Ureter (tissue), 1 donor: ENCODE measurements at places on chromosomes 16 and 17. TPM values are rescaled to one million over a fixed set of nuclear protein-coding genes. Genes with fewer than 3 reads are reported as not detected.

The UBALD1 gene
- 27.2 TPM for total RNA-seq

DNA sequence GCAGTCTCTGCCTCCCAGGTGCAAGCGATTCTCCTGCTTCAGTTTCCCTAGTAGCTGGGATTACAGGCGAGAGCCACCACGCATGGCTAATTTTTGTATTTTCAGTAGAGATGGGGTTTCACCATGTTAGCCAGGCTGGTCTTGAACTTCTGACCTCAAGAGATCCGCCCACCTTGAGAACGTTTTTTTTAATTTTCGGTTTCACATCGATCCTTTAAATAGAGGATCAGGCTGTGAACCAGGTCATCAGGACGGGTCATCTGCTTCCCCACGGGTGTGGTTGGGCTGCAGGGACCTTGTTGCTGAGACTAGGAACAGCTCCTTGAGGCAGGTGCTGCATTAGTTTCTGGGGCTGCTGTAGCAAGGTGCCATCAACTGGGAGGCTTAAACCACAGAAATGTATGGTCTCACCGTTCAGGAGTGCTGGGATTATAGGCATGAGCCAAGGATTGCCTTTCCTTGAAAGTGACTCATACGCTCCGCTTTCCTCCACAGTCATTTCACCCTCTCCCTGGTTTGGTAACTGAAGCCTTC, 7.9 kb upstream of the NAGPA start:
- no peak for DNase-seq

DNA sequence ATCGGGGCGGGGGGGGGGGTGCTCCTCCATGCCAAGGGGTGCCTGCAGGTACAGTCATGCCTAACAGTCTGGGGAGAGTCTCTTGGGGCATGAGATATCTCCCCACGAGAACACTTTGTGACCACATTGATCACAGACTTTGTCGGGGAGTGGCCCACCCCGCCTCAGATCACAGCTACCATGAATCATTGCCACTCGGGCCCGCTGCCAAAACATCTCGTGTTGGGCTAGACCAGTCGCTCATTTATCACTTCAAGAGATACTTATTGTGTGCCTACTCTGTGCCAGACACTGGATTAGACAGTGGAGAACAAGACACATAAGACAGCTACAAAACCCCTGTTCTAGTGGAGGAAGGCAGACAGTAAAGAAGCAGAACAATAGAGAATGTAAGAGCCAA, 72.6 kb downstream of the CLEC16A start:
- DNase-seq = peak; percentile 68

The APOBR gene
- total RNA-seq = 11.0 TPM

DNA sequence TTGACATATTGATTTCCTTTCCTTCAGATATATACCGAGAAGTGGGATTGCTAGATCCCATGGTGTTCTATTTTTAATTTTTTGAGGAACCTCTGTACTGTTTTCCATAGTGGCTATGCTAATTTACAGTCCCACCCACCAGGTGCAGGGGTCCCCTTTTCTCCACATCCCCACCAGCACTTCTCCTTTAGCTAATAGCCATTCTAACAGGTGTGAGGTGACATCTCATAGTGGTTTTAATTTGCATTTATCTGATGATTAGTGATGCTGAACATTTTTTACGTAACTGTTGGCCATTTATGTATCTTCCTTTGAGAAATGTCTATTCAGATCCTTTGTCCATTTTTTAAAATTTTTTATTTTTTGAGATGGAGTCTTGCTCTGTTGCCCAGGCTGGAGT, 93.9 kb downstream of the SDR42E1 start:
- DNase-seq = no peak

The TMC8 gene
- 18.2 TPM for total RNA-seq

- no peak for DNase-seq
These were observed 3.3 kb downstream of the ZNF652 start for GRCh38 chr17:49358641-49359247.

DNA sequence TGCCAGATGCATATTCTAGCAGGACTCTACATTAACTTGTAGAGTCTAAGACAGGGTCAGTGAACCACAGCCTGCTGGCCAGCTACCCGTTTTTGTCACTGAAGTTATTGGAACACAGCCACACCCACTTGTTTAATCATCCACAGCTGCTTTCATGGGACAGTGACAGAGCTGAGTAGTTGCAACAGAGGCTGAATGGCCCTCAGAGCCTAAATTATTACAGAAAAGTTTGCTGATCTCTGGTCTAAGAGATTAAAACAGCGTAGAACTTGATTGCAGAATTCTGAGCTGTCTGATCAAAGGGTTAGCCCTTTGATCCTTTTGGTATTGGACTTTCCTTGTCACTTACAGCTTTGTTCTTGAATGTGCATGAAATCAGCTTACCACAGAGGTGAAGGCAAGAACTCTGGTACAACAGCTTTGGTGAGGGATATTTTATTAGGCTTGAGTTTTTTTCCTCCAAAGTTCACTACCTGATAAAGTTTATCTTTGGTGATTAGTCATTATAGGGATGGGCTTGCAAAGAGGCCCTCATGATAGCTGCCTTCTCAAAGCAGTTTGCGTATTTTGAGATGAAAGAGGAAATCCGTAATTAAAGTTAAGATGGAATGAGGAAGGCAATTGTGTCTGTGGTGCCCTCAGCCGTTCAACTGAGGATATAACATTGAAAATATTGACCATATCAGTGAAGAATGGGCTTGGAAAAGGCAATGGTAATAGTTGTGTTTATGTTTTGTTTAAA, 23.6 kb downstream of the ALDH3A2 start:
- peak; percentile 54 for DNase-seq

The TMEM238L gene
- total RNA-seq = 12.4 TPM

GRCh38 chr17:9266031-9266680, 244.8 kb downstream of the NTN1 start:
- no peak for DNase-seq

The ITGAX gene
- 9.6 TPM for total RNA-seq

The TUBB3 gene
- 4.1 TPM for total RNA-seq

DNA sequence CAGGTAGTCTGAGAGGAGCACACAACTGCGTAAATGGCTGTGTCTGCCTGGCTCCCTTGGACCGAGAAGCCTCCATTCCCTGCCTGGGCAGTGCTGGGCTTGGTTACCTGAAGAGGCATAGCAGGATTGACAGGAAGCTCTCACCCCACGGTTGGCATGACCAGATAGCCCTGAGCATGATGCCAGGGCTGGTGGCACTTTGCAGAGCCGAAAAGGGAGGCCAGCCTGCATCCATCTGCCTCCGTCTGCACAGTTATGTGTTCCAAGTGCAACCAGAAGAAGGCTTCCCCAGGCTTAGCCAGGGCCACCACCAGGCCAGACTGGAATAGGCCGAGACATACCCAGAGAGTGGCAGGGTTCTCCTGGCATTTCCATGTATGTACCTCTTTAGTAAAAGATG, 36.6 kb downstream of the GNAO1 start:
- no peak for DNase-seq

The TP53TG3B gene
- not detected for total RNA-seq

GRCh38 chr17:62919388-62919787, 46.6 kb upstream of the TANC2 start:
- no peak for DNase-seq

DNA sequence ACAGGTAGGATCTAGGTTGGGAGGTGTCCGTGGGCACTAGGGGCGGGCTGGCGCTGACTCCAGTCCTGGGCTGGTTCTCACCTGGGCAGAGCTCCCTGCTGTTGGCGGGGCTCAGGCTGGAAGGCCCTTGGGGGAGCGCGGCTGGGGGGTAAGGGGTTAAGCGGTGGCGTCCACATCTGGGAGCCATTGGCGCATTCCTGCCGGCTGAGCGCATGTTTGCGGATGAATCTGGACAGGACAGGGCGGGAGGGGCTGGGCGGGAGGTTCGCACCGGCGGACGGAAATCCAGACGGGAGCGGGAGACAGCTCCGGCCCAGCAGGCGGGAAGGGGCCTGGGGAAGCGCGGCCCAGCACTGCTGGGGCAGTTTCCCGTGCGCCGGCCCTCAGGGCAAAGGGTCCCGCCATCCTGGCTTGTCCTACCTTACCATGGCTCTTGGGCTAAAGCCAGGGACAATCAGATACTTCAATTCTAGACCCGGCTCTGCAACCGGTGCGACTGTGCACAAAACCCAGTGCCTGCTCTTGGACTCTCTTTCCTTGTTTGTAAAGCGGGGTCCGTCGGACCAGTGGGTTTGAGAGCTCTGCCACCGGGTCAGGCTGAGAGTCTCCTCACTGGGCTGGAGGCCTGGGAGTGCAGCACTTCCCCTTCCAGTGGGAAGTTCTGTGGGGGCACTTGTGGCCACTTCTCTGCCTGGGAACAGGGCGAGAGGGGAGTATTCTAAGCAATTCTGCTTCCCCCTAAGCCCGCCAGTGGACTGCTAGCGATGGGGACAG, 7.8 kb downstream of the RARA start:
- peak; percentile 79 for DNase-seq

GRCh38 chr17:72421128-72422092, 300.6 kb downstream of the SOX9 start:
- peak; percentile 80 for DNase-seq

- DNase-seq = no peak
These were observed 486 bp downstream of the PIGS start for GRCh38 chr17:28570716-28571360.

DNA sequence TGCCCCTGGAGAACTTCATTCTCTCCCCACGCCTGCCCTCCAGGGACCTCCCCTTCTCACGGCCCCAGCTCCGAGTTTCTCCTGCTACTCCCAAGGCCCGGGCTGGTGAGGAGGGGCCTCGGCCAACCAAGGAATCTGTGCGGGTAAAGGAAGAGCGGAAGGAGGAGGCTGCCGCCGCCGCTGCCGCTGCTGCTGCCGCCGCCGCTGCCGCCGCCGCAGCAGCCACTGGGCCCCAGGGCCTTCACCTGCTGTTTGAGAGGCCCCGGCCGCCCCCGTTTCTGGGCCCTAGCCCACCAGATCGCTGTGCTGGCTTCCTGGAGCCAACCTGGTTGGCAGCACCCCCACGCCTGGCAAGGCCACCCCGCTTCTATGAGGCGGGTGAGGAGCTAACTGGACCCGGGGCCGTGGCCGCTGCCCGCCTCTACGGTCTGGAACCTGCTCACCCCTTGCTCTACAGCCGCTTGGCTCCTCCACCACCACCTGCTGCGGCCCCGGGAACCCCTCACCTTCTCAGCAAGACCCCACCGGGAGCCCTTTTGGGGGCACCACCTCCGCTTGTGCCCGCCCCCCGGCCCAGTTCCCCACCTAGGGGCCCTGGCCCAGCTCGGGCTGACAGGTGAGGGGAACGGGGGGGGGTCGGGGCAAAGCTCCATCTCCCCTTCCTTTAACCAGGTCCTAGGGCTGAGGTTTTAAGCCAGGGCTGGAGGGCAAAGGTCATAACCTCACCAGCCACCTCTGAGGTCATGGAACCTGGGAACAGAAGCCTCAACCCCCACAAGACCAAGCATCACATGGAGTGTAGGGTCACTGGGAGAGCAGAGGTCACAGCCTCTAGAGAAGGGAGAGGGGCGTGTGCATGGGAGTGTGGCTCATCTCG, 11.0 kb downstream of the FBRS start:
- DNase-seq = no peak

DNA sequence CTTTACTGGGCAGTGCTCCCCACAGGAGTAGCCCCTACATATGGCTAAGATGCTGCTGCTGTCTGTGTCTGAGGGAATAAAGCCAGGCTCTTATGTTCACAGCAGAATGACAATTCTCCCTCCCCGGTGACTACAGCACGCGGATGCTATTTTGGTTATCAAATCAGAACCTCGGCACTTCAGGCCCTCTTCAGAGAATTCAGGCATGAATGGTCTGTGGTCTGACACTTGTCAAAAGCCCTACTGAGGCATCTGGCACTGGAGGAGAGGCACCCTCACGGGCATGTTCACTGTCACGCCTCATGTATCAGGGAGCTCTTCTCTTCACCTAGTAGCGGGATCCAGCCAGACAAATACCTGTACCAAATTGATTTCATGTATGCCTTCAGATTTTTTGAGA, 30.4 kb downstream of the KIAA0513 start:
- DNase-seq = no peak

GRCh38 chr16:83147244-83147643, 520.5 kb downstream of the CDH13 start:
- no peak for DNase-seq

DNA sequence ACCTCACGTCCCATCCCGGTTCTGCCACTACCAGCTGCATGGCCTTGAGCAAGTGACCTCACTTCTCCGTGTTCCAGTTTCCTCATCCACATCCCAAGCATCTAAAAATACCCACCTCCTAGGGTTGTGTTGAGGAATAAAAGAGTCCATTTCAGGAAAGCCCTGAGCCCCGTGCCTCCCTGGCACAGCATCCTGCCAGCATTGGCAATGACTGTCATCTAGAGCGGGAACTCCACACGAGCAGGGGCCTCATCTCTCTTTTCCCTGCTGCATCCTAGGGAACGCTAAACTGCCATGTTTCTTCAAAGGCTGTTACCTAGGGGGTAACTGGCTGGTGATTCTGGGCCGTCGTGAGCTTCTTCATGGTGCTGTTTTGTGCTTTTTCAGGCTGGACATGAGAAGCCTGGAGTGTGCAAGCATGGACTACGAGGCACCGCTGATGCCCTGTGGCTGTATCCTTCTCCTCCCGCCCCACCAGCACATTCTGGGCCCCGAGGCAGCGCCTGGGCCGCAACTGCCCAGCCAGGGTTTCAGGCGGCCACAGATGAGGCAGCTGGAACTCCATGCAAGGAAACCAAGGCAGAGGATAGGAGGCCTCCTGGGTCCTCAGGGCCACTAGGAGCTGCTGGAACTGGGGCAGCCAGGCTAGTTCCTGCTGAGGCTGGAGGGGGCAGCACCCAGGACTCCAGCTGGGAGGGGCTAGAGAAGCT, 221.4 kb downstream of the KATNIP start:
- no peak for DNase-seq

GRCh38 chr17:8746501-8747236, 2.0 kb upstream of the CCDC42 start:
- DNase-seq = no peak

The IFT20 gene
- total RNA-seq = 48.8 TPM

The TMED6 gene
- 1.5 TPM for total RNA-seq

The PPL gene
- total RNA-seq = 108 TPM

DNA sequence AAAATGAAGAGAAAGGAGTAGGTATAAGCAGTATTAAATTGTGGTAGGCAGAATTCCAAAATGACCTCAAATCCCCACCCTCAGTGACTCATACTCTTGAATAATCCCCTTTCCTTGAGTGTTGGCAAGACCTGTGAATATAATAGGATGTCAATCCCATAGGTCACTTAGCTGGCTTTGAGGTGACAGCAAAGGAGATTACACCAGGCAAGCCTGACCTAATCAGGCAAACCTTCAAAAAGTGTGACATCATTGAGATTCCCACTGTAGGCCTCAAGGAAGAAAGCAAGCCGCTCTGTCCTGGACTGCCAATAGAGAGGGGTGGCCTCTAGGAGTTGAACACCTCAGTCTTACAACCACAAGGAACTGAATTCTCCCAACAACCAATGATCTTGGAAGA, 535.2 kb downstream of the RBFOX1 start:
- no peak for DNase-seq

- DNase-seq = no peak
These were observed 27.0 kb downstream of the ADORA2B start for GRCh38 chr17:15971882-15972281.

The KRT28 gene
- not detected for total RNA-seq

The SLC52A1 gene
- 2.5 TPM for total RNA-seq

The MVP gene
- 158 TPM for total RNA-seq
